ENCODE measurements at places on chromosomes 2 and 18.

- no peak for DNase-seq
Observed at GRCh38 chr18:57655740-57656139, 34.1 kb upstream of the NARS1 start.

GRCh38 chr2:7037340-7038333 lies 120.4 kb downstream of the RNF144A start:
- peak; percentile 19 for DNase-seq

DNA sequence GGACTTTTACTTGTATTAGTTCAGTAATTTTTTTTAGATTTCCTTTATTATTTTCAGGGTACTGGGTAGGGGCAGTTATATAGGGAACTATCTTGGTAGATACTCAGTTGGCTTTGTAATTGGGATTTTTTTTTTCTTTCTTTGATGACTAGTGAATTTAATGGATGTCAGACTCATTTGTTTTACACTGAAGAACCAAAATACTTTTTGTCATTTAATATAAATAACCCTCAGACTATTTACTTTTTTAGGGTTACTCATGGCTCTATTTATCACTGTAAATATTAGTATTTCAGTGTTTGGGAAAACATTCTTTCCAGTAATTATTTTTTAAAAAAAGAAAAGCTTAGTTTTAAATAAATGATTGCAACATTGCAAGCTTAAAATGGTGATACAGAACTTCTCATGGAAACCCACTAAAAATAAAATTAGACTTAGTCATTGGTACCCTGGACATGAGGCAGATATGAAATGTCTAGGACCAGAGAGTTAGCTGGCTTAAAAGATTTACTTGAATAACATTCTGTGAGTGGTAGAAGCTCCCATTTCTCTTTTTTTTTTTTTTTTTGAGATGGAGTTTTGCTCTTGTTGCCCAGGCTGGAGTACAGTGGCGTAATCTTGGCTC lies 74.4 kb upstream of the CYP20A1 start:
- no peak for DNase-seq

DNA sequence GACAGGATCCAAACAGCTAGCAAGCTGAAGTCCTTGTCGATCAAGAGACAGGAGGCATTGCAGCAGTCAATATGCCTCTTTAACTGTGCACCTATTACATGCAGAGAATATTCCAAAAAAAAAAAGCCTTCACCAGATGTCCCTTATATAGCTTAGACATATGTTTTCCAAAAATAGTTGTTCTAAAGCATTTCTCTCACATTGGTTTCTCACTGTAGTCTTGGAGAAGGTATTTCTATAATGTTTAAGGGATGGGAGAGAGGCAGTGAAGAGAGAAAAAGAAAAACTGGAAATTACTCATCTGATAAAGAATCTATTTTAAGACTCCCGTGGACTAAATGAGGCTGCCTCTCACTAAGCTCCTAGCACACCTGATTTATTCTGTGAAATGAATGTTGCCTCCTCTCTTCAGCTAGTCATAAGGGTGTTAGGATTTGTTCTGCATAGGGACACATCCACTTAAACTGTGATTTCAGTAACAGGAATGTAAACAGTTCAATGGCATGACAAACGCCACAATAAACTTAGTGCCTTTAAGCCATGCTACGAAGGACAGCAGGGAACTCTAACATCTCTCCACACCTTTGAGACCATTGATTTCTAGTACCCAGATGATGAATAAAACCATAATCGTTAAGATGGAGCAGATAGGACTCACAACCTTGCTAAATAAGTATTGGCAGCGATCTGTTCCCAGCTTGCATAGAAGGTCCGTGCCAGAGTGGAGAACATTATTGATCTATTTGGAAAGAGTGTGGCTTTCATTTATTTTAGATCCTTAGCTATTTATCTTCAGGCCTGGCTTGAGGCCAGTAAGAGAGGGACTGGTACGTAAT lies 98.6 kb upstream of the NCK2 start:
- DNase-seq: no peak

DNA sequence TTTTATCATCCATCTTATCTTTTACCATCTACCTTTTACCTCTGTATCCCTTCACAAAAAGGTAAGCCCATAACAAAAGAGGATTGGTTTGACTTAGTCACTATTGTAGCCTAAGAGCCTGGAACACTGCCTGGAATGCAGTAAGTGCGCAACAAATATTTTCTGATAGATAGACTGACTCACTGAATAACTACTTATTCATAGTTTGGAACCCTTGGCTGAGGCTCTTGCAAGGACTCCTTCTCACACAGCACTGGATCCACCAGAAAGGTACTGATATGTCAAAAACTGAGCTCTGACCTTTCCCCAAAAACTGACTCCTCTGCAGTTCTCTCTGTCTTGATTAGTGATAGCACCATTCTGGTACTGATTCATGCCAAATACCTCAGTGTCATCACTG lies 426.7 kb downstream of the SETBP1 start:
- DNase-seq: no peak

DNA sequence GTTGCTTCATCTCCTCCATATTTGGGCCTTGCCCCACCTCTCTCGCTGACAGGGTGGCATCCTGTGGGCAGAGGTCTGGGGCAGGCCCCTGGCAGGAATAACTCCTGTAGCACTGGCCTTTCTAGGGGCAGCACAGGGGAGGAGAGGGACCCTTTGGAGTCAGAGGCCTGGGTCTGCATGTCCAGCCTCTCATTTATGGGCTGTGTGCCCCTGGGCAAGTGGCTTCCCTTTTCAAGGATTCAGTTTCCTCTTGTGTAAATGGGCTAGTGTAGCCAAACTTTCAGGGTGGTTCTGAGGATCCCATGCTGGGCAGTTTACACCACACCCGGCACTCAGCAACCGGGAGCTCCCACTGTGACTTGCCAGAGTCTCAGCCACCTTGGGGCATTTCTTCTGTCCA lies 23.4 kb downstream of the ADRA2B start:
- DNase-seq: no peak

All from stimulated activated CD4-positive, alpha-beta T cell treated with anti-CD3 and anti-CD28 coated beads, Interleukin-2, amount 100 ng/mL, for 4 hours (primary cell).